ENCODE measurements at places on chromosomes 1 and 21. TPM values are rescaled to one million over a fixed set of nuclear protein-coding genes. Genes with fewer than 3 reads are reported as not detected.

- no peaks in the 10 kb centered on the region for H3K36me3 ChIP-seq
- no peaks in the 10 kb centered on the region for H3K4me1 ChIP-seq
- H3K4me3 ChIP-seq, result no peak overlapping the region
- H3K27me3 ChIP-seq, result no peaks in the 10 kb centered on the region
- no peak overlapping the region for H3K27ac ChIP-seq
Measured at GRCh38 chr21:40706176-40706575, 140.8 kb downstream of the DSCAM start.

DNA sequence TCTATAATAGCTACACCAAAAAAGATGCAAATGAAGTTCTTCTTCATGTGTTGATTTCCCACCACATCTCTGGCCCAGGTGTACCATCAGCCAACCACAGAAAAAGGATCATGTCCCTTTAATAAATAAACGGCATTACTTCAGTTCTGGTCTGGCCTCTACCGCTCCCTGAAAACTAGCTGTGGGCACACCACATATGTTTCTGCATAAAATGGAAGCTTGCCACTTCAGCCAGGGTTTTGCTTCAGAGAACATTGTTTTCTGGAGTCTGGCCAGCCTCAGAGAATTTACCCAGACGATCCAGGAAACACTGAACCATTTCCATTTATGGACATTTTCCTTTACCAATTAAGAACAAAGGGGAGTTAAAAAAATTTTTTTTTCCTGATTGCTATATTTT, 5.8 kb upstream of the LAMC2 start:
- H3K36me3 ChIP-seq, result no peaks in the 10 kb centered on the region
- H3K4me1 ChIP-seq, result peaks cover 11% of the 10 kb centered on the region
- no peaks in the 10 kb centered on the region for H3K27me3 ChIP-seq
- H3K4me3 ChIP-seq, result no peak overlapping the region
- DNase-seq, result no peak

CD2 gene
- 298 TPM for total RNA-seq

DNA sequence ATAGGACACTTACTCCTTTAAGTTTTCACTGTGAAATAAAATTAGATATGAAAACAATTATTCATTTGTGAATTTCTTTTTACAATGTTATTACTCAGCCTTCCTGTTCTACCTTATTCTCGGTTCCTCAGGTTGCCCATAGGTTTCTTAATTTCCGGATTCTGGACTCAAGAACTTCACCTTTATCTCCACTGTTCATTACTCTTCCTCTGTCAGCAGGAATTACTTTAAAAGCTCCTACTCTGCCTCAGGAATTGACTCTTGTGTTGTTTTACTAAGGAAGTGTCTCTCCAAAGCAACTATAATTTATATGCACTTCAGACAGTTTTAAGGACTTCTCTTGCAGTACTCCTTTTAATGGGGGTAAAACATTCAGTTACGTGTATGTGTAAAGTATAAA, 123.8 kb downstream of the OSBPL9 start:
- H3K27me3 ChIP-seq, result no peaks in the 10 kb centered on the region
- H3K36me3 ChIP-seq, result peaks cover 3% of the 10 kb centered on the region
- H3K27ac ChIP-seq, result no peak overlapping the region
- no peak overlapping the region for H3K4me3 ChIP-seq
- H3K4me1 ChIP-seq, result peaks cover 48% of the 10 kb centered on the region

- H3K27ac ChIP-seq, result no peak overlapping the region
- H3K4me1 ChIP-seq, result no peaks in the 10 kb centered on the region
- H3K36me3 ChIP-seq, result no peaks in the 10 kb centered on the region
- DNase-seq, result no peak
- no peaks in the 10 kb centered on the region for H3K27me3 ChIP-seq
Measured at GRCh38 chr1:34590211-34590623, 164.6 kb upstream of the GJB5 start.

- DNase-seq, result no peak
- H3K27ac ChIP-seq, result no peak overlapping the region
- H3K36me3 ChIP-seq, result no peaks in the 10 kb centered on the region
- H3K4me1 ChIP-seq, result peaks cover 7% of the 10 kb centered on the region
- H3K27me3 ChIP-seq, result no peaks in the 10 kb centered on the region
Measured at GRCh38 chr1:208731981-208732821, 488.0 kb upstream of the PLXNA2 start.

DNA sequence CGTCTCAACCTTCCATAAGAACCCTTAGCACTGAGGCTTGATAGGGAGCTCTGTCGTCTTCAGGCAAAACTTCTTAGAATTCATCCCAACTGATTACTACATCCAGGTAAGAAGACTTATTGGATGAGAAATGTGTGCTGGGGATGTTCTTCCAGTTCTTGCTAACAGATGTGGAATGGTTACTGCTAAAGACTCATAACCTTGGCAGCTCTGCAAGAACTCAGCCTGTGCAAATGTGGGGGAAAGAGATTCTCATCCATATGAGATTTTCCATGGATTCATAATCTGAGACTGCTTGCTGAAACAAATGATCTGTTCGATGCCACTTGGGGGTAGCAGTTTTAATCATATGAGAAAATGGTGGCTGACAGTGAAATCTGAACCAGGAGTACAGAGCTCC, 48.2 kb downstream of the NTPCR start:
- no peak for DNase-seq
- peaks cover 20% of the 10 kb centered on the region for H3K36me3 ChIP-seq
- no peaks in the 10 kb centered on the region for H3K4me1 ChIP-seq
- H3K27ac ChIP-seq, result no peak overlapping the region
- H3K27me3 ChIP-seq, result no peaks in the 10 kb centered on the region

DNA sequence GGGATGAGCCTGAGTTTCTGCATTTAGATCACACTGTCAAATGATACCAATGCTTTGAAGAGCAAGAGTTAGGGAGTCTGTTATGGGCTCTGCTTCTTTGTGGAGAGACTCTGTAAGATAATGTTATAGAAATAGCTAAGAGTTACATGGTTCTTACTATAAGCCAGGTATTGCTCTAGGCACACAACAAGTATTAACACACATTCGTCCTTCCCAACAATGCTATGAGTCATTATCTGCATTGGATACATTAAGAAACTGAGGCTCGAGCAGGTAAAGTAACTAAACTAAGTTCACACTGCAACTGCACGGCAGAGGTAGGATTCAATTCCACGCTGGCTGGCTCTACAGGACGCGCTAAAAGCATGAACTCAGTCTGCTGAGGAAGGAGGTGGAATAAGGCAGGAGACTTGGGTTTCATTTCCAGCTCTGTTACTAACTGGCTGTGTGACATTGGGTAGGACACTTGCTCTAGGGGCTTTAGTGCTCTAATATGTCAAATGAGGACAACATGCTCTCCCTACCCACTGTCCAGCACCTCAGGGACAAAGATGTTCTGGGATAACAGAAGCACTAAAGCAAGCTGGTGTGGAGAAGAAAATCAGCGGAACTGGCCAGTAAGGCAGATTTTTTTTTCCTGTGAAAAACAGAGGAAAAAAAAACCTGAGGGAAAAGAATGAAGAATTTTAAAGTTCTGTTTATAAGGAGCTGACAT, 23.7 kb upstream of the IL20 start:
- no peak for DNase-seq
- H3K4me1 ChIP-seq, result peaks cover 10% of the 10 kb centered on the region
- no peaks in the 10 kb centered on the region for H3K36me3 ChIP-seq

DNA sequence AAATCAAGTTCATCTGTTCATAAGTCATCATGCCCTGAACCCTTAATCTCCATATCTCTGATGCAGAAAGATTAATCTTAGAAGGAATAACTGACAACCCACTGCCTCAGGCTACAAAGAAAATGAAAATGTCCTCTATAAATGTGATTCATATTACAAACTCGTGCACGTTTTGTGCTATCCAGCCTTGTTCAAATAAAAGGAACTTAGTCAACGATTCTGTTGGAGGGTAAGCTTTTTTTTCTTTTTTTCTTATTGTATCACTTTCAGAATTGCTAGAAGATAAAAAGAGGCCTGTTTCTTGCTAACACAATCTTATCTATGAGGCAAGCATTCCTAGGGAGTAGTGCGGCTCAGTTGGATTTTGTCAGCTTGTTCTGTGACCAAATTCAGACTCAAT, 228.4 kb downstream of the TM2D1 start:
- DNase-seq, result no peak
- H3K36me3 ChIP-seq, result no peaks in the 10 kb centered on the region
- peaks cover 6% of the 10 kb centered on the region for H3K27me3 ChIP-seq
- no peaks in the 10 kb centered on the region for H3K4me1 ChIP-seq
- no peak overlapping the region for H3K4me3 ChIP-seq
- no peak overlapping the region for H3K27ac ChIP-seq

DNA sequence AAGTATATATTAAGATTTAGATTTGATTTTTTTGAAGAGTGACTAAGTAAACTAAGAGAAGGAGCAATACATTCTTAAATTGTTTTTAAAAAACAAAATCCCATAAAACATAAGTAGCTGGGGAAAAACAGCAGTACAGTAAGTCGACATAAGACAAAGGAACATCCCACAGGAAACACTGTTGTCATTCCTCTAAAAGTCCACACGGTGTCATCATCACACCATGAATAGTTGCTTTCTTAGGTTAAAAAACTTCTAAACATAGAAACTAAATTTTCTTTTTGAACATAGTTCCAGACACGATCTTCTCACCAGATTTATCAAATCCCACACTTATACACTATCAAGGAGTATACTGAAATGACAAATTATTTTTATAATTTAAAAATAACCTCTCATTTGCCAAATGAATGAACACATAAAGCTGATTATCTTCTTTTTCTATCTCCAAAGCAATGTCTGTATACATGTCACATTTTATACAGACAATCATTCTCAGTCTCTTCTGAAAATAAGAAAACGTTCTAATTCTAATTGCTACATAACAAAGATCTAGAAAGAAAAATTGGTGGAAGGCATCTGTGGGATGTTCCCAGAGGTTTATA, 15.8 kb downstream of the ODF2L start:
- peaks cover 5% of the 10 kb centered on the region for H3K4me1 ChIP-seq
- peaks cover 11% of the 10 kb centered on the region for H3K36me3 ChIP-seq
- no peak overlapping the region for H3K27ac ChIP-seq
- no peak for DNase-seq
- no peak overlapping the region for H3K4me3 ChIP-seq
- no peaks in the 10 kb centered on the region for H3K27me3 ChIP-seq

FCRL5 gene
- not detected for total RNA-seq

- H3K4me3 ChIP-seq, result no peak overlapping the region
- no peak for DNase-seq
- H3K27me3 ChIP-seq, result peaks cover 36% of the 10 kb centered on the region
Measured at GRCh38 chr1:33641104-33641830, 168.8 kb downstream of the ZSCAN20 start.

DNA sequence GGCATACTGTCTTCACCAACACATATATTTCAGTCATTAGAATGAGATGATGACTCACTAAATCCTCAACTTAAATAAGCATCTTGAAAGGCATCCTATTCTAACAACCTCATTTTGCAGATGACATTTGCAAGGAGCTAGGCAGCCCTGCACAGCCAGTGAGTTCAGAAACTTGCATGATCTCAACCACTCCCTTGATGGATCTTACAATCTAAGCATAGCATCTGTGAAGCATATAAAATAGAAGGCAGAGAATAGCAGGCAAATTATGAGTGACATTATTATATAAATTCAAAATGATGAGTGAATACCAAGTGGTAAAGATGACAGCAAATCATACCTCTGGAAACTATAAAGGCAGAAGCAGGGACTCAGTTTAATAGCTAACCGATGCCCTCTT, 31.6 kb downstream of the KRTAP20-3 start:
- no peak overlapping the region for H3K4me3 ChIP-seq
- peaks cover 6% of the 10 kb centered on the region for H3K27me3 ChIP-seq
- no peaks in the 10 kb centered on the region for H3K4me1 ChIP-seq
- DNase-seq, result no peak

DNA sequence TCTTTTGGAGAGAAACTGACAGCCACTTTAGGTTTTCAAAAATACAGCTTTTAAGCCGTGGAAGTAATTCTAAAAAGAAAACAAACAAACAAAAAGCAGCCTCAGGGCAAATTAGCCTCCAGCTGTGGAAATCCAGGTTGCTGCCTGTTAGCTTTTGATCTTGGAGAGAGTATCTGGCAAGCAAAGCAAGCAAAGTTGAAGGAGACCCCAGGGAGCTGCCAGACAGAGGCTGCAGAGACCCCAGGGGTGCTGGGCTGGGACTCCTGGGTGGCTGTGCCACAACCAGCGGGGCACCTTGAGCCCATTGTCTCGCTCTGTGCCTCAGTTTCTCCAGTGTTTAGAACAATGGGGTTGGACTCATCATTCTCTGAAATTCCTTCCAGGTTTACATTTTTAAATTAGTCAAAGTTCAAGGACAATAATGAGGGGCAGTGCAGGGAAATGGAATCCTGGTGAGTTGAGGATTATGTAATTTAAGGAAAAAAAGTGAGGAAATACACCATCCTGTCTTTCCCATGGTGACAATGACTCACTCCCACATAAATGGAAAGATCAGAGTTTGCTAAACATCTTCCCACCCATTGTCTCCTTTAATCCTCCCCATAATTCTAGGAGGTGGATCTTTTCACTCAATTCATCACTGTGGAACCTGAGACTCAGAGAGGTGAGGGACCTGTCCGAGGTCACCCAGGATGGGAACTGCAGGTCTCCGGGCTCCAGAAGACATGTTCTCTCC, 480.5 kb downstream of the MATN1 start:
- H3K36me3 ChIP-seq, result no peaks in the 10 kb centered on the region
- peaks cover 33% of the 10 kb centered on the region for H3K27me3 ChIP-seq
- H3K4me1 ChIP-seq, result no peaks in the 10 kb centered on the region
- DNase-seq, result no peak
- no peak overlapping the region for H3K4me3 ChIP-seq
- H3K27ac ChIP-seq, result no peak overlapping the region
